ENCODE measurements at places on chromosomes 4 and X. TPM values are rescaled to one million over a fixed set of nuclear protein-coding genes. Genes with fewer than 3 reads are reported as not detected.

Gene RBMXL3
- total RNA-seq: not detected

Gene TKTL1
- 0.53 TPM for total RNA-seq

Gene TMEM175
- 6.4 TPM for total RNA-seq

Gene CXCL1
- 1.4 TPM for total RNA-seq

Gene CXorf38
- total RNA-seq: 10.4 TPM

Gene PPEF2
- total RNA-seq: 0.16 TPM

Gene EXOC1L
- not detected for total RNA-seq

Gene CYSLTR1
- total RNA-seq: 0.07 TPM

Gene MAGEA1
- not detected for total RNA-seq

- DNase-seq: no peak
Observed at GRCh38 chrX:21748235-21748634, 9.7 kb downstream of the SMPX start.

DNA sequence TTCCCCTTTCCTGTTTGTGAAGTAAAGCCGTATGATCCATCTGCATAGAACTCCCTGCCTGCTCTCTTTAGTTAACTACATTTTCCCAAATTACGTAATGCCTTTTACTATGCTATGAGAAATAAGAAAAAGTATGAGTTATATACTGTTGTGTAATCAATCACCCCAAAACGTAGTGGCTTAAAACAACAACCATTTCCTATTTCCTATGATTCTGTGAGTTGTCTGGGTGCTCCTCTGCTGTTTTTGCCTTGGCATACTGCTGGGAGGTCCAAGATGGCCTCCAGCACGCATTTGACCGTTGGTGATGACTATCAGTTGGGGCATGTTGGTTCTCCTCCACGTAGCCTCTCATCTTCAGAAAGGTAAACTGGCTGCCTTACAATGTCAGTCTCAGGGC, 39.8 kb downstream of the BBS12 start:
- no peak for DNase-seq

DNA sequence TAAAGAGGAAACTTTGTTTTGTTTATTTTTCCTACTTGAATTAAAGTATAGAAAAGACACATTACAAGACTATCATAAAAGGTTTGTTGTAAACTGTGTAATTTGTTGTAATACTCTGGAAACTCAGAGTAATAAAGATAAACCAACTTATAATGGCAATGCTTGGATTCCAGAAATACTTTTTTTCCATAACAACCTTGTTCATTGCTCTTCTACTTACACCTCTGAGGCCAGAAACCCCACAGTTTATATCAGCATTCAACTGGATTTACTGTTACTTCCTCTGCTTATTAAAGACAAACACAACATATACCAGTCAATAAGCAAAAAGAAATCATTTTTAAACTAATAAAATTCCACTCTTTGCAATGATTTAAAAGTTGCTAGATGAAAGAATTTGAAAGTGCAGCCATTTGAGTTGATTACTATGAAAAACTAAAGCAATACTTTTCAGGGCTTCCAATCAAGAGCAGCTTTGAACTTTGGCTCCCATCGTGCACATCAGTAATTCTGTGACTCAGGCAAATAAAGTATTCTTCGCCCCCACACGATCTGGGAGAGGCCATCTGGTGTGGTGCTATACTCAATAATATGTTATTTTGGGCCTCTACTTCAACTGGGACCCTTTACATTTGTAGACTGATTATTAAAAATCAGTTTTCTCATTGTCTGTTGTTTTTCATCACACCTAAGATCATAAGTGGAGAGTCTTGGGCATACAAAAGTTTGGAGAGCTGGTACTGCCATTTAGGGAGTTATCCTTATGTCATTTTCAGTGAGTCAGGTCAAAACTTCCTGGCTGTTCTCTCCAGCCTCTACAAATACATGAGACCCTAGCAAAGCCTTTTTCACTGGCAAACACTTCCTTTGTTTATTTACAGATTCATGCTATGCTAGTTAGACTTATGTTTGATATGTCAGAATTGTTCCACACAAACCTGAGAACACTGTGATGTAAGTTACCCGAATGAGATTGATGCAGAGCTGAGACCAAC, 20.5 kb downstream of the DDIT4L start:
- no peak for DNase-seq

DNA sequence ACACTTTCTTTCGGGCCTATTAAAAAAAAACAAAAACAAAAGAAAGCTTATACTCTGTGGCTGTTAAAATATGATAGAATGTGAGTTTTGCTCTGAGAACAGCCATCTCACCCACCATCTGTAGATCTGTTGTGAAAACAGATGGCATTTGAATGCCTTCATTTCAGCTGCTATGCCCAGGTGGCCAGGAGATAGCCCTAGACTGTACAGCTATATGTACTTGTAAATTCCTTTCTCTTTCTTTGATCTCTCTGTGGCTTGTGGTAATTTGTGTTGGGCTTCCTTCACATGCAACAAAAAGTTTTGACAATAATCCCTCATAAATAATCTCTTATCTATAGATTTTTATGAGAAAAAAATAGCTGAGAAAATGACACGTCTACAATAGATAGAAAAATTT, 38.1 kb downstream of the PNPLA4 start:
- no peak for DNase-seq

GRCh38 chrX:78979789-78980464, 34.7 kb downstream of the P2RY10 start:
- no peak for DNase-seq

DNA sequence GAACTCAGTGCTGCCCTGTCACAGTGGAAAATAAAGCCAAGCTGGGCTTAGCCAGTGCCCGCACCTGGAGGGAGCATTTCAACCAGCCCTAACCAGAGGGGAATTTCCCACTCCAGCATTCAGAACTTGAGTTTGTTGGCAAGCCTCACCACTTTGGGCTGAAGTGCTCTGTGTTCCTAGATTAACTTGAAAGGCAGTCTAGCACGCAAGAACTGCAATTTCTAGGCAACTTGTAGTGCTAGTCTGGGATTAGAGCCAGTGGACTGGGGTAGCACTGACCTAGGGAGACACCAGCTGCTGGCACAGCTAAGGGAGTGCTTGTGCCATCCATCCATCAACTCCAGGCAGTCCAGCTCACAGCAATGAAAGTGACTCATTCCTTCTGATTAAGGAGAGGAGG, 1060.6 kb upstream of the GRID2 start:
- no peak for DNase-seq

DNA sequence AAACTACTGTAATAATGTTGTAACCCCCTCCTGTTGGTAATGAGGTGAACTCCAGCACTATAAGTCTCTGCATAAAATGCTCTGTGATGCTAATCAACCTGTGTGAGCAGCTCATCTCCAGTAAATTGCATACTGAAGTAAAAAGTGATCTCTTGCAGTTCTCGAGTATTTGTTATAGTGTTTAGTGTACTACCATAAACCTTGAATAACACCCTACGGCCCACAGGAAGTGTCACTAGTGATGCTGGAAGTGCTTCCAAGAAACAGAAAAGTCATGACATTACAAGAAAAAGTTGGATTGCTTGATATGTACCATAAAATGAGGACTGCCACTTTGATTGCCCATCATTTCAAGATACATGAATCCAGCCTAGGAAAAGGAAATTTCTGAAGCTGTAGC, 39.0 kb downstream of the IL15 start:
- no peak for DNase-seq

DNA sequence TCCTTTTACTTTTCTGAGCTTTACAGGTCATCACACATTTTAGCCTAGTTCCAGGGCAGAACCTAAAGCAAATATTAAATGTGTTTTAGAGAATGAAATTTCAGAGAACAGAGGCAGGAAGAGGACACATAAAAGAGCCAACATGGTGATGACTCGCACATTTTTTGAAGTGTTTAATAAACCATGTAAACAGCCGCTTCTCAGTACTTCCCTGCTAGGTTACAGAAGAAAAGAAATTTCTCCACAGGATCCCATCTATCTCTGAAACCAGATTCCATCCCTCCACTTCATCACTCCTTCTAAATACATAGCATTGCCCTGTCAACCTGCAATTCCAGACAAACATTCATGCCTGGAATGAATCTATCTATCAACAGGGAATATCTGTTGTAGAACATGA, 949.5 kb upstream of the PCDH7 start:
- no peak for DNase-seq

GRCh38 chrX:51155566-51155965, 177.1 kb upstream of the NUDT10 start:
- DNase-seq: no peak

DNA sequence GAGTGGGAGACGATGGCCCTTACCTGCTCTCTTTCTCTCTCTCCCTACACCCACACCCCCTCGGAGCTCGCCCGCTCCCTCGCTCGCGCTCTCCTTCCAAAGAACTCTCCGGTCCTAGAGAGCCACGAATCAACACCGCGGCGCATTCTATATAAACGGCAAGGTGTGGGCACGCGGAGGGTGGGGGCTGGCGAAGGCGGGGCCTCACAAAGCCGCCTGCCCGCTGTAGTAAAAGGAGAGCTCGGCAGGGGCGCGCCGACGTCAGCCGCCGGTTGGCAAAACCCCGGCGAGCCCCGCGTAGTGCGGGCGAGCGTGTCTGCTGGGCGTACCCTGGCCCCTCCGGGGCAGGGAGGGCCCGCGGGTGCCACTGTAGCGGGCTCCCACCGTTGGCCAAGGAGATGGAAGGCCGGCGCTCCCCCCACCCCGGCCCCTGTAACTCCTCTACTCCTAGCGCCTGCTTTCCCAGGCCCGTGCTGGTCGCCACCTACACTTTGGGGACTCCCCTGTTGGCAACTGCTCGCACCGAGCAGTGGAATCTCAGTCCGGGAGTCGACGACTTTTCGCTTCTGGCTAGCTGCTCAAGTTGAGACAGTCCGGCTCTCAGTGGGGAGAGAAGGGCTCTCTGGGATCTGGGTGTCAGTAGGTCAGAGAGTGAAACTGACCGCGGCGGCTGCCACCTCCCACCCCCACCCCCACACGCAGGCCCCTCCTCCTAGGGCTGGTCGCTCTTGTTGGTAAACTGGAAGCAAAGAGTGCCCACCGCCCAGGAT, 325.5 kb upstream of the F9 start:
- DNase-seq: peak; percentile 62

- no peak for DNase-seq
Observed at GRCh38 chrX:39654183-39654925, 443.4 kb downstream of the BCOR start.

DNA sequence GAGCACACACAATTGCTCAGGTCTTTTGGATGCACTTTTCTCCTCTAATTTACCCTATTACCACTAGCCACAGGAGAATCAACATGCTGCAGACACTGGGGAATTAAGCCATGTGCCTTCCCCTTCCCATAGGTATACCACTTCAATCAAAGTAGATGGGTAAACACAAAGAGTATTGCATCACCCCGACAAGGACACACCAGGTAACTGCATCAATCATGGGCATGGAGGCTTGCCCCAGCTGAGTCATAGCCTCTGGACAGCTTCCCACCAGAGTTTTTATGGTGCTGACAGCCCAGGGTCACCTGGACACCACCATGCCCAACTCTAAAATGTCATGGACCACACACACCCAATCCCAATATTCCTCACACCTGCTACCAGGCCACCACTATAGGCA, 197.2 kb upstream of the AR start:
- no peak for DNase-seq

DNA sequence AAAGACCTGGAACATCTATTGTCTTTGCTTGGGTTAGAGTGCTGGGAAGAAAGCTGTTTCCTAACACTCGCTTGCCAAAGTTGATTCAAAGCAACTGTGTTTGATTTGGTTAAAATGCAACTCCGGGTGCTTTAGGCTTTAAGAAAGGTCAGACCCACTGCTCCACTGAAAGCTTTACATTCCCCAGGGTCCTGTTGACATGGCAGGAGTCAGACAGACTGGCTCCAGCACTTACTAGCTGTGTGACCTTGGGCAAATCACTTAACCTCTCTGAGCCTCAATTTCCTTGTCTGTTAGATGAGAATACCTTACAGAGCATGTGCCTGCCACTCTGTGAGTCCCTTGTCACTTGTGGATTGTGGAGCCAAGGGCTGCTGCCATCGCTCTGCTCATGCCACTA, 39.0 kb downstream of the DGKK start:
- DNase-seq: no peak

DNA sequence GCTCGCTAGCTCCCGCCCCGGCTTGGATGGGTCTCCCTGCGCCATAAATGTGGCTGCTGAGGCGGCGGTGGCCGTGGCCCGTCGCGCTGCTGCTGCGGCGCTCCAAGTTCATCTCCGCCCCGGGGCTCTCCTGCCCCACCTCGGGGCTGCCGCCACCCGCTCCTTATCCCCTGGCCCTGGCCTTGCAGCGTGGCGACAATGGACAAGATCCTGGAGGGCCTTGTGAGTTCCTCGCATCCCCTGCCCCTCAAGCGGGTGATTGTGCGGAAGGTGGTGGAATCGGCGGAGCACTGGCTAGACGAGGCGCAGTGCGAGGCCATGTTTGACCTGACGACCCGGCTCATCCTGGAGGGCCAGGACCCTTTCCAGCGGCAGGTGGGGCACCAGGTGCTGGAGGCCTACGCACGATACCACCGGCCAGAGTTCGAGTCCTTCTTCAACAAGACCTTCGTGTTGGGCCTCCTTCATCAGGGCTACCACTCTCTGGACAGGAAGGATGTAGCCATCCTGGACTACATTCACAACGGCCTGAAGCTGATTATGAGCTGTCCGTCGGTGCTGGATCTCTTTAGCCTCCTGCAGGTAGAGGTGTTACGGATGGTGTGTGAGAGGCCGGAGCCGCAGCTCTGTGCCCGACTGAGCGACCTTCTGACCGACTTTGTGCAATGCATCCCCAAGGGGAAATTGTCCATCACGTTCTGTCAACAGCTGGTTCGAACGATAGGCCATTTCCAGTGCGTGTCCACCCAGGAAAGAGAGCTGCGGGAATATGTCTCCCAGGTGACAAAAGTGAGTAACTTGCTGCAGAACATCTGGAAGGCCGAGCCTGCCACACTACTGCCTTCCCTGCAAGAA, 763 bp downstream of the USP38 start:
- DNase-seq: peak; percentile 44

DNA sequence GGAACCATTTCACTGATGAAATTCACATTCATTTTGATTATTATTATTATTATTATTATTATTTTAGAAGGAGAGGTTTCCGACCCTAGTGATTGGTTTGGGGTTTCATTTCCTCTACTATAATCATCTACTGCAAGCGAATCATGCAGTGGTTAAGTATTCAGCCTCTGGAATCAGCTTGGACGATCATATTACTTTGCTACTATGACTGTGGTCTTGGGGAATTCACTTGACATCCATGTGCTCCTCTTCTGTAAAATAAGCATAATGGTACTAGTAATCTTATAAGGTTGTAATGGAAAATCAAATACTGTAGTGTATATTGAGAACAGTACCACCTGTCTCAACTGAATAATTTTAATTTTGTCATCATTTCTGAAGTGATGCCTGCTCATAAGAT, 132.1 kb upstream of the SLC4A4 start:
- DNase-seq: no peak

GRCh38 chr4:18075823-18076433, 54.4 kb upstream of the LCORL start:
- peak; percentile 54 for DNase-seq

GRCh38 chr4:3512279-3512678, 19.9 kb downstream of the LRPAP1 start:
- DNase-seq: no peak

- DNase-seq: peak; percentile 79
Observed at GRCh38 chr4:81913427-81913879, 441.7 kb upstream of the RASGEF1B start.
